ENCODE measurements at places on chromosomes 13 and 19.

DNA sequence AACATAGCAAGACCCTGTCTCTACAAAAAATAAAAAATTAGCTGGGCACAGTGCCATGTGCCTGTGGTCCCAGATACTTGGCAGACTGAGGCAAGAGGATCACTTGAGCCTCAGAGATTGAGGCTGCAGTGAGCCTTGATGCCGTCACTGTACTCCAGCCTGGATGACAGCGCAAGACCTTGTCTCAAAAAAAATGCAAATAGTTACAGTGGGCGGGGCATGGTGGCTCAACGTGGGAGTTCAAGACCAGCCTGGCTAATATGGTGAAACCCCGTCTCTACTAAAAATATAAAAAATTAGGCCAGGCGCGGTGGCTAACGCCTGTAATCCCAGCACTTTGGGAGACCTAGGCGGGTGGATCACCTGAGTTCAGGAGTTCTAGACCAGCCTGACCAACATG lies 8.5 kb downstream of the PGLS start:
- DNase-seq: peak; percentile 41

DNA sequence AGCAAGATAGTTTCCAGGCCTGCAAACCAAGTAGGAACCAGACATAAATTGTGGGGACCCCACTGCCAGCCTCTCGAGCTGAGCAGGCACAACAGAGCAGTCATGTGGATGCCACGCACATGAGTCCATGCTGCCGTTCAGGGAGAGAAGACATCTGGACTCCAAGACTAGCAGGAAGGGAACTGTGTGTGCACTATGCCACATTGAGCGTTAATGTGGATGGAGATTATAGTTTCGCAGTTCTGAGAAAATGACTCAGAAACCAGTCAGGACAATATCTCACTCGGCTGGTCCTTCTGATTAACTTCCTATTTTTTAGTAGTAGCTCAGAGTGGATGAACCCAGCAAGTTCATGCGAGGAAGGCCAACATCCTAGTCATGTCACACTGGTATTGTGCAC lies 124.9 kb downstream of the CRYL1 start:
- peak; percentile 73 for DNase-seq

- DNase-seq: no peak
Observed at GRCh38 chr13:109755997-109756396, 30.4 kb downstream of the IRS2 start.

DNA sequence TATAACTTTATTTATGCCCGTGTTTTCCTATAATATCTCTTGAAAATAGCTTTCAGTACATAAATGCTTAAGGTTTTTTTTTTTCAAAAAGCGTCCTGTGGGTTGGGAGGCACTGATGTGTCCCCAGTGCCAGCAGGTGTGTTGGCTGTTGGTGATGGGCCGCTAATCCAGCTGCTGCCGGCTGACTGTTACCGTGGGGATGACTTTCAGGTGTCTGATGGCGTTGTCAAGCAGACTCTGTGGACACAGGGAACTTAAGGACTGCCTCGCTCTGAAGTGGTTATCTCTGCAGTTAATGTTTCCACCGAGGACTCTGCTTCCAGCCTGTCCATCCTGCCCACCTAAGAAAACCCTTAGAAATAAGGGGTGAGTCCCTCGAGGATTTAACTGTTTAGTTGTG lies 94.5 kb downstream of the ANKRD10 start:
- DNase-seq: no peak

DNA sequence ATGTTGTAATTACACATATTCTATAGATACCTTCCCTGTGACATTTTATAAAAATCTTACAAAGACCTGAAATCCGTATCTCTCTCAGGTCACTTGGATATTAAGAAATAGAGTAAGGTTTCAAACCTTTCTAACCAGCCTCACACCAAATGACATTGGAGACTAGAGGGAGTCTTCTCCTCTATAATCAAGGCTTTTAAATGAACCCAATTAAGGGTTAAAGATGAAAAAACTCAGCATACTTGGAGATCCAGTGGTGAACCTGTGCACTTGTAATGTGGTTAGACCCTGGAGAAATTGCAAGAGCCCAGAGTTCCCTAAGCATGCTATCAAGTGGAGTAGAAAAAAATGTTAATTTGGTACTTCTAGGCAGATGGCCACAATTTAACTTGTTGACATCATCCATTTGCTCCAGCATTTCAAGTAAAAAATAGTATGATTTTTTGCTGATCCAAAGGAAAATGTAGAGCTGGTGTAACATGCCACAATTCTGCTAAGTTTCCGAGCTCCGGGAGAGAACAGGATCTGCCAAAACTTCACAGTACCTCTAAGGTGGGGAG lies 554.1 kb upstream of the MIR17HG start:
- no peak for DNase-seq

GRCh38 chr19:11091703-11092153 lies 2.5 kb downstream of the LDLR start:
- peak; percentile 67 for DNase-seq

DNA sequence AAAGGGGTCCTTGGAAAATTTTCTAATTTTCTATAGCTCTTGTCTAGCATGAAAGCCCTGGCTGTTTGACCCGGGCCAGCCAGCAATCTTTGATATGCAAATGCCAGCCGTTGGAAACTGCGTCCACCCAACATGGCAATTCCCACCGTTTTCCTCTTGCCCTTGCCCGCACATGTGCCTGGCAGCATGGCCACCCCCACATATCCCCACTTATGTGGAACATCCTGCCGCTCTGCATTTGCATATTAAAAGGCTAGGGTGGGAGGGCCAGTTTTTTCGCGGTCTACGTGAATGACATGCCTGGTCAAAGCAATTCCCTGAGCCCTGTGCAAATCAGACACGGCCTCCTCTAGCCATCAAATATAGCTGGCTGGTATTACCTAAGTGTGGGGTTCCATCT lies 110.3 kb upstream of the TDRD3 start:
- no peak for DNase-seq

GRCh38 chr19:29606420-29606747 lies 301 bp downstream of the POP4 start:
- no peak for DNase-seq

GRCh38 chr13:112052213-112052612 lies 14.7 kb upstream of the SOX1 start:
- DNase-seq: no peak

DNA sequence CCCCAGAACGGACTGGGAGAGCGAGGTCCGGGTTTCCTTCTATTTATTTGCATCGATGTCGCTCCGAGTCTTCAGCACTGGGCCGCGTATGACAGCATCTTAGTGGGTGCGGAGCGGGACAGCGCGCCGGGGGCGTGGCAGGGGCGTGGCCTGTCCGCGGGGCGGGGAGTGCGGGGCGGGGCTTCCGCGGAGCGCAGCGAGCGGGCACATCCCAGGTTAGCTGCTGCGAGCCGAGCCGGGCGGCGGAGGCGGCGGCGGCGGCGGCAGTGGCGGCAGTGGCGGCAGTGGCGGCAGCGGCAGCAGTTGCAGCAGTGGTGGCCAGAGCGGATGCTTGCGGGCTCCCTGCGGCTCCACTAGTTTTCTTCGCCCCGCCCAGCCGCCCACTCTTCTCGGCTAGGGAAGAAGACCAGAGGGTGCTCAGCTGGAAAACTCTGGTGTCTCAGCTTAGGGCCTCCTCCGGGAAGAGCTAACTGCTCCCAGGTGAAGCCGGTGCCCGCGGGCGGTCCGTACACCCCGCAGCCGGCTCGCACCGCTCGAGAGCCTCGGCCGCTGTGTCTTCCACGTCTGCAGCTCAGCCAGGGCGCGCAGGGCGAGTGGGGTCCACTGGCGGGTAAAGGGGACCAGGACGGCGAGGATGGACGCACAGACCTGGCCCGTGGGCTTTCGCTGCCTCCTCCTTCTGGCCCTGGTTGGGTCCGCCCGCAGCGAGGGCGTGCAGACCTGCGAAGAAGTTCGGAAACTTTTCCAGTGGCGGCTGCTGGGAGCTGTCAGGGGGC lies at the start of gene GPC5:
GPC5 (plus strand) TSS at position 209 of the 776 bp plus-strand sequence.
- peak; percentile 64 for DNase-seq

DNA sequence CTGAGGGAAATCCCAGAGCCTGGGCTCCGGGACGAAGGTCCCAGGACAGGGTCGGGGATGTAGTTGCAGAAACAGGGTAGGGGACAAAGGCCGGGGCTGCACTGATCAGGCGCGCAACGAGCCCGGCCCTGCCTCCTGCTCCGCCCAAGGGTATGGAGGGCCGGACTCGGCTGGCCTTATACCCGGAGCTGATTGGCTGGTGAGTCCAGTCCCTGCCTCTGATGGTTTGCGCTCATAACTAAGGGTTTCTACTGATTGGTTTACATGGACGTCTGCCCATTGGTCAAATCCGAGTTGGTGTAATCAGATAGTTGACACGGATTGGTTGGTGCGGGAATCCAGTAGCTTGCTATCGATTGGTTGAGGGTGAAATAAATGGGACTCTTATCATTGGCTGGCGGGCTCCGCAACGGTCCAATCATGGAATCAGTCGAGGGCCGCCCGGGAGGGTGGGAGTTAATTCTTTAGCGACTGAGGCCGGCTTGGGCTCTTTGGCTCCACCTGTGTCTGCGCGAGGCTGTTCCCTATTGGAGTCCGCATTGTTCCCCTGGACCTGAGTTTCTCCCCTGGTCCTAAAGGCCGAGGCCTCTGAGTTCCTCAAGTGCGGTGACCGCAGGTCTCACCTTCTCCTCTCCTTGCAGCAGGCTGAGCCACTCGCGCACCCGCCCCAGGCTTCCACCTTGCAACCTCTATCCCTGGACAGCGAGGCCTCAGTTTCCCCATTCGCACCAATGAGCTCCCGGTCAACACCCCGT lies 570 bp upstream of the MPND start:
- peak; percentile 100 for DNase-seq

DNA sequence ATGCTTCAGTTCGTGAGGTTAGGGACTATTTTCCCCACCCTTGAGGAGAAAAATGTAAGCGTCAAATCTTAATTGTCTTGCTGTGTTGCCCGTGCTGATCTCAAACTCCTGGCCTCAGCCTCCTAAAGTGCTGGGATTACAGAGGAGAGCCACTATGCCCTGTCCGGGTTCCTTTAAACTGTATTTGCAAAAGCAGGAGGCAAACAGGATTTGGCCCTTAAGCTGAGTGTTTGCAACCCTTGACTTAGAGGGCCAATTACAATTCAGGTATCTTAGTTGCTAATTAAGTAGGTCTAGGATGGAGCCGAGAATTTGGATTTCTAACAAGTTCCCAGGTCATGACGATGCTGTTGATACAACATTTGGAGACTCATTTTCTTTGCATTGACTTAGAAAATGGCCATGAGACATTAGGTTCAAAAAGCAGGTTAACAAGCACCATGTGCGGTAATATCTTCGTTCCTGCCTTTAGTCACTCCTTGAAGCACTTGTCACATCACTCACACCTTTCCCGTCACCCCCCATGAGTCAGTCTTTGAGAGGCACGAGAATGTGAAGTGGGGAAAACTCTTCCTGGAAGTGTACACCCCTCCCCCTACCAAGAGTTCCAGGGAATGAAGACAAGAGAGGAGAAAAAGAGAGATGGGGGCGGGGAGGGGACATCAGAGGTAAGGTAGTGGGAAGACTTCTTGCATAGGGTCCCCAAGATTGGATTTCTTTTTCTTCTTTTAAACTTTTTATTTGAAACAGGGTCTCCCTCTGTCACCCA lies 2.6 kb downstream of the NAPSA start:
- DNase-seq: no peak

DNA sequence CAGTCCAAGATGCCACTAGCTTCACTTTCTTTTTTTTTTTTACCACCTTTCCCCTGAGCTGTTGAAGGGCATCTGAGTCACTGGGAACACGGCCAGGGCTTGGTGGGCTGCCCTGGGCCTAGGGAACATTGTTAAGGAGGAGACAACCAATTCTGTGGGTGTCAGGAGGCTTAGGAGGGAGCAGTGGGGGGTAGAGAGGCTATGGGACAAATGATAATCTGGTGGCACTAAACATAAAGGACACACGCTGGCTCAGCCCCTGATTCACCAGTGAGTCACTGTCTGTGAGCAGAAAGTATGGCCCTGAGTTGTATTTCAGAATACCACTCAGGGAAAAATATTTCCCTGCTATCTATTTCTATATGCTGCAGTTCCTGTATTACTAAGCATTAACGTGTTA lies 207.8 kb downstream of the DCLK1 start:
- no peak for DNase-seq

- no peak for DNase-seq
Observed at GRCh38 chr13:48790966-48791365, 137.2 kb downstream of the CYSLTR2 start.

DNA sequence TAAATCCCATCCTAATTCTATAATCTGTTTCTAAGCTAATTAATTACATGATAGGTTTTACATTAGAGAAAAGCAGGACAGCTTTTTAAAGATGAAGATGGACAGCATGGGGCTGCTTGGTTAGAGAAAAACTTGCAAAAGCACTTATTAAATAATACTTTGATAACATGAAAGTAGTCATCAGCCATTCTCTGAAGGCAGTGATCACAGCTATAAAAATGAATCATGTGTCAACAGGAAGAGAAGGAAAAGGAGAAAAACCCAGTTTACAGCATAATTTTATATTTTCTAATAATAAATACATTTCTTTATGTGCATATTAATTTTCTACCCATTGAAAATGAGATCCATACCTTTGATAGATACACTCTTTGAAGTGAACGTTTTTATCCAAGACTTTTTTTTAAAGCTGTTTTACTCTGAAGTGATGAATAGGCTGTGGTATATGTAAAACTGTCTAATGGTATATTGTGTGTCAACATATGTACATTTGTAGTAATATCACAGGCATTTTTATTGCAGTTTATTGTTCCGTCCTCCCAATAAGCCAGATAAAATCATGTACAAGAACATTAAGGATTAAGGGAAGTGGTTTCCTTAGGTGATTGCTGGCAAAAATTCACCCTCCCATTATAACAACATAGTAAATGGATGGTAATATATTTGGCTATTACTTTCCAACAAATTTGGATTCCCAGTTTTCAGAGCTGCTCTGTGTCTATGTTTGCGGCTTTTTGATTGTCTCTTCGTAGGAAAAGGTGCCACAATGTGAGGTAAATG lies 1.3 kb upstream of the KLF5 start:
- DNase-seq: no peak

DNA sequence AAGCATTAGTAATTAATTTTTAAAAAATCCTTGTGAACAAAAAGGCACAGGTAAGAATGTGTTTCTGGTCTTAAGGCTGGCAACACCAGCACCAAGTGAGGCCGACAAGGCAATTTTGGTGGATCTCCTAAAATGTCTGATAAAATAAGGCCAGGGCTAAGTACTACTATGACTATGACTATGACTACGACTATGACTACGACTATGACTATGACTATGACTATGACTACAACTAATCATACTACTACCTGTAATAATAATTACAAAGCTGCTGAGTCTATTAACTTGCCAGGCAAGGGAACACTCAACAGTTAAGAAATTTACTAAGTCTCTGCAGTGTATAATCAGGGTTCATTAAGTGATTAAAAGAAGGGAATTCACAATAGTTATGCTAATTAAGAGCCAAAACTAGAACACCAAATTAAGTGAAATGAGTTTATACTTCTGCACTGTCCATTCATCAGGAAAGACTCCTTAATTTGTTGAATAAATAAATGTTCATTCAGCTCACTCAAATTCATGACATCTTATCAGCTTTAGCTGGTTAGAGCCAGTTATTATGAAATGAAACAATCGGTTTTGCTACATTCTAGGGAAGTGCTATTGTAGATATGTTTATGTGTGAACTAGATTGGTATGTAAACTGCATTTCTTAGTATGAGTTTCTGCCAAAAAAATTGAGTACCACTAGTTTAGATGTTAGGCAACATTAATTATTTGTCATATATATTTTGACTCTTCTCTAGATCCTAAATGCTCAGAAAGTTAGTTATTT lies 1626.2 kb upstream of the PCDH20 start:
- no peak for DNase-seq
